ENCODE measurements at places on chromosomes 3 and 15.

DNA sequence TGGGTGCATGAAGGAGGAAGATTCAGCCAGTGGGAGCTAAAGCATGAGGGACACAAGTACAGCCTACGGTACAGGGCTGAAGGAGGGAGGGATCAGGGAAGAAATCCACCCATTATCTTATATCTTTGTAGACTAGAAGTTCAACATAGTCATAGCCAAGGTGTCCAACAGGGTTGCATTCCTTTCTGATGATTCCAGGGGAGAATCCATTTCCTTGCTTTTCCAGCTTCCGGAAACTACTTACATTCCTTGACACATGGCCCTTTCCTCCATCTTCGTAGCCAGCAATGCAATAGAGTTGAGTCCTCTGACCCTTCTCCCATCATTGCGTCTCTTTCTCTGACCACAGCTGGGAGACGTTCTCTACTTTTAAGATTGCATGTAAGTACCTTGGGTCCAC lies 471.0 kb upstream of the SEMA6D start:
- DNase-seq: no peak

- no peak for DNase-seq
Observed at GRCh38 chr3:154496540-154496939, 66.5 kb upstream of the GPR149 start.

GRCh38 chr15:99566157-99566897 lies 543 bp downstream of the MEF2A start:
- DNase-seq: no peak

GRCh38 chr3:27681249-27681748 lies 40.8 kb downstream of the EOMES start:
- peak; percentile 79 for DNase-seq

DNA sequence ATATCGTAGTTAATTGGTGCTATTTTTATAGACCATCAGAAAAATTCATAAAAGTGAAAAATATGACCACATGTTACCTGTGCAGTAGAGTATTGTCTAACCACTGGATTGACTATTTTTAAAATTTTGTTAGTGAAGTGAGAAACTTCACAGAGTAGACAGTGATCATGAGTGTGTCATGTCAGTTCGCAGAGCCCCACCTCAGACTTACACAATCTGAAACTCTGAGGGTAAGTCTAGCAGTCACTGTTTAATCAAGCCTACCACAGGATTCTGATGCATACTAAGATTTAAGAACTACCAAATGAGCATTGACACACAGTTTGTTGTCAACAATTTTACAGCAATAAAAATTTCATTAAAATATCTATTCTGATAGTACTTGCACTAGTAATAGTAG lies 552.9 kb upstream of the SUCLG2 start:
- DNase-seq: no peak

DNA sequence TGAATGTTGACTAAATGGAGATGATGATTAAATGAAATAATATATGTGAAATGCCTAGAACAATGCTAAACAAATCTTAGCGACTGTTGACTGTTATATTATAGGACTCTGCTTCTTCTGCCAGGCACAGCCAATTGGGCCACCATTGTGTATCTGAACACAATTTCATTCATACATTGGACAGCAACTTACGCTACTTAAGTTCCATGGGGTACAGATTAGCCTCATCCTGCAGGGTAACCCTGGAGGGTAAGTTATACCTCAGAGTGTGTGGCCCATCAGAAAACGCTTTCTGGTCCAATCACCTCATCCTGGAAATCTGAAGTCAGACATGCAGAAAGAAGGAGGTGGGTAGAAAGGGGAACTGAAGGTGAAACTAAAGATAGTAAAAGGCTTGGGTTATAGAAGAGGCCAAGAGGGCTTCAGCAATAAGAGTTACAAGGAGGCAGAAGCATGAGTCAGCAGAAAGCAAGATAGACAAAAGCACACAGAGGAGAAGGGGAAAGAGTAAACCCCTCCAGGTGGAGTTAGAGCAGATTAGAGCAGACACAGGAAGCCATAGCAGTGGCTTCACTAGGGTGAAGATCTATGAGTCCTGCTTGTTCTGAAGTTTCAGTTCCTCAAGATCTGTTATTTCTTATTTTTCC lies 119.3 kb upstream of the SLC24A5 start:
- no peak for DNase-seq

DNA sequence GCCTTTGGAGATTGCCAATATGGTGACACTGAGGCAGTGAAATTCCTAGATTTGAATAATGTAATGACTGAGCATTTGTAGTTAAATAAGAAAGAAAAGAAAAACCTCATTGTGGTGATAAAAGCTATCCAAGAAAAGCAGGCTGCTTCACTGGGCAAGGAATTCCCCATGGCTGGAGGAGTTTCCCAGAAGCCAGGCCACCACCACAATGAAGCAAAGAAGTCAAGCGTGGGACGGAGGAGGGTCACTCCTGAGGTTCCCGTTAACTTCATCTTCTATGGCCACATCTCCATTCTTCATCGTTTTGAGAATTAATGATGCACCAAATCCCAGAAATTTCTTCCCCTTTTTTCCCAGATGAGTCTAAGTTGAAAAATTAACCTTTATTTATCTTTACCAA lies 185.8 kb upstream of the BCL6 start:
- DNase-seq: no peak

All from SJSA1 (cell line).